Activated CD4-positive, alpha-beta memory T cell treated with anti-CD3 and anti-CD28 coated beads, Interleukin-2, amount 10 ng/mL, durations not matched to agents 7 days and 5 days (primary cell): ENCODE measurements at places on chromosomes 12 and 14. TPM values are rescaled to one million over a fixed set of nuclear protein-coding genes. Genes with fewer than 3 reads are reported as not detected.

The FAM234B gene
- total RNA-seq = 5.2 TPM

The TSHR gene
- 1.6 TPM for total RNA-seq

DNA sequence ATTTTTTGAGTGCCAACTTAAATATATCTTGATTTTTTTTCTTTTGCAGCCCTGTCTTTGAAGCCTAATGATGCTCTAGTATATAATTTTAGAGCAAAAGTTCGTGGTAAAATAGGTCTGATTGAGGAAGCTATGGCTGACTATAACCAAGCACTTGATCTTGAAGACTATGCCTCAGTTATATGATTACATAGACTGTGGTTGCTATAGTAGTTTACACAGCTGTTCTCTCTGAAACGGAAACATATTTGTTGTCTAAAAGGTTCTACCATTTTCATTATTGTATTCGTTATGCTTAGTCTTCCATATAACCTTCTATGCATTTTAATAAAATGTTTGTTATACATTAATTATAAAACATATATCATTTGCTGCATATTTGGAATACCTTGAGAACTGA is 246.7 kb downstream of the TTC6 start:
- H3K27ac ChIP-seq = no peak overlapping the region
- no peaks in the 10 kb centered on the region for H3K4me1 ChIP-seq
- H3K27me3 ChIP-seq = no peaks in the 10 kb centered on the region
- no peak overlapping the region for H3K4me3 ChIP-seq
- no peak for DNase-seq

The SLCO1C1 gene
- not detected for total RNA-seq

DNA sequence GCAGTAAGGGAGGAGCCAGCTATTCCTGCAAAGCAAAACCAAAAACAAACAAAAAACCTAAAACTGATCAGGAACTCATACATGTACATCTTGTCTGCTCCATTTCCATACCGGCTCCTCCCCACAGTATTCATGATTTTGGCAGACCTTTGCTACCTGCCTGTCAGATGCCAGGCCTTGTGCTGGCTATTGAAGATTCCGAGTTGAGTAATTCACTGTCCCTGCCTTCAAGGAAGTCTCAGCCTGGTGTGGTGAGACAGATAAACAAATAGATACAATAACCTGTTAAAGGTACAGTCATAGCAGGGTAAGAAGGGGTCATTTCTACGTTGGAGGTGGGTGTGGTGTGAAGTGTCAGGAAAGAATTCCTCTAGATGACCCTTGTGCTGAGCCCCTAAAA is 42.7 kb downstream of the SUSD6 start:
- DNase-seq = no peak
- H3K4me1 ChIP-seq = peaks cover 90% of the 10 kb centered on the region
- no peaks in the 10 kb centered on the region for H3K27me3 ChIP-seq
- peak overlapping the region; percentile 40 for H3K27ac ChIP-seq
- H3K36me3 ChIP-seq = peaks cover 40% of the 10 kb centered on the region

GRCh38 chr12:43306066-43306465 is 245.9 kb downstream of the ADAMTS20 start:
- H3K27me3 ChIP-seq = no peaks in the 10 kb centered on the region
- H3K36me3 ChIP-seq = no peaks in the 10 kb centered on the region
- H3K4me3 ChIP-seq = no peak overlapping the region
- no peak for DNase-seq

- H3K4me3 ChIP-seq = no peak overlapping the region
- DNase-seq = no peak
- no peaks in the 10 kb centered on the region for H3K27me3 ChIP-seq
- H3K27ac ChIP-seq = no peak overlapping the region
- no peaks in the 10 kb centered on the region for H3K36me3 ChIP-seq
Measured at GRCh38 chr12:90111791-90112580, 403.3 kb upstream of the ATP2B1 start.

- H3K4me1 ChIP-seq = peaks cover 19% of the 10 kb centered on the region
- no peaks in the 10 kb centered on the region for H3K36me3 ChIP-seq
- DNase-seq = no peak
- no peak overlapping the region for H3K27ac ChIP-seq
- no peaks in the 10 kb centered on the region for H3K27me3 ChIP-seq
Measured at GRCh38 chr12:3964439-3964838, 91.2 kb upstream of the PARP11 start.

DNA sequence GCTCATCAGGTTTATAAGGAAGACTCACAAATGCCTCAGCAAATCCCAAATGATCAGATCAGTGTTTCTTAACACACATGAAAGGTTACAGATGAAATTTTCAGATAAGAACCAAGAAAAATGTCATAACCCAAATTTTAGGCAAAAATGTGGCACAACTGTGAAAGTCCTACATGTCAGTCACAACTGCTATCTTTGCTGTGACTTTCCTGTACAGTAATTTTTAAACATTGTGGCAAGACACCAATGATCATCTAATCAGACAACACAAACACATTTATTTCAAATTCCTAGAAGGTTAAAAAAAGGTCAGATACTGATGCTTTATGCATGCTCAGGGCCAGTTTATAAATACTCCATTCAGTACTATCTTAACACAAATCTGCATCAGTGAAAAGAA is 31.1 kb downstream of the NUDT4 start:
- peaks cover 43% of the 10 kb centered on the region for H3K4me1 ChIP-seq
- no peak overlapping the region for H3K4me3 ChIP-seq

- H3K36me3 ChIP-seq = no peaks in the 10 kb centered on the region
- H3K27ac ChIP-seq = no peak overlapping the region
- peaks cover 26% of the 10 kb centered on the region for H3K27me3 ChIP-seq
- no peak for DNase-seq
- H3K4me1 ChIP-seq = no peaks in the 10 kb centered on the region
Measured at GRCh38 chr14:94555991-94556390, 5.3 kb upstream of the SERPINA4 start.
